ENCODE measurements at places on chromosomes 6 and 20. TPM values are rescaled to one million over a fixed set of nuclear protein-coding genes. Genes with fewer than 3 reads are reported as not detected.

DNA sequence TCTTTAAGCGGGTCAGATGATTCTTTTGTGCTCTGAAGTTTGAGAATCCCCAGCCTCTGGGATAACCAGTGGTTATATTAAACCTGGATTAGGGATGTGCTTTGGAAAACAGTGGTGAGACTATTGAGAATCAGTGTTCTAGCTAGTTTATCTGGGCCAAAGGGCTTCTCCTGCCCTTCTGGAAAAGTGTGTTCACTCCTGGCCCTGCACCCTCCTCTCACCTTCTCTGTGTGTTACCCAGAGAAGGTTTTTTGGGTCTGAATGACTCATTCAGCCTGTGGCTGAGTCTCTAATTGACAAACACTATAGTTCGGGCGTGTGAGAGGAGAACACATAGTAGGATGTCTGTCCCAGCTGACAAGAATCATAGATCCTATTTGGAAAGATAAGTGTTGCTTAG lies 66.7 kb downstream of the LRRC1 start:
- no peak for DNase-seq

DNA sequence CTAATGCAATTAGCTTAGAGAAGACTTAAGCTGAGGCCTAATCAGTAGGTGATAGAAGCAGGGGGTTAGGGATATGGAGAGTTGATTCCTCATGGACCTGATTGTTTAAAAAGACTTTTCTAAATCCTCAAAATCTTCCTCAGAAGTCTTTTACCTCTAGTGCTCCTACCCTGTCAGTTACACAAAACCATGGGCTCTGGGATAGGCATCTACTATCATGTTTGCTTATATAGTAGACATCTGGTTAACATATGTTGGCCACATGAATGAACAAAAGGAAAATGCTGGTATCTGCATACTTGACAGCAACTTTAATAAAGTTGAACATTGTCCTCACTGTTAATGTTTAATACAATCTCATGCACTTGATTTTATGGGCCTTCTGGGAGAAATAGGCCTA lies 61.5 kb upstream of the FKBP1C start:
- peak; percentile 5 for DNase-seq

DNA sequence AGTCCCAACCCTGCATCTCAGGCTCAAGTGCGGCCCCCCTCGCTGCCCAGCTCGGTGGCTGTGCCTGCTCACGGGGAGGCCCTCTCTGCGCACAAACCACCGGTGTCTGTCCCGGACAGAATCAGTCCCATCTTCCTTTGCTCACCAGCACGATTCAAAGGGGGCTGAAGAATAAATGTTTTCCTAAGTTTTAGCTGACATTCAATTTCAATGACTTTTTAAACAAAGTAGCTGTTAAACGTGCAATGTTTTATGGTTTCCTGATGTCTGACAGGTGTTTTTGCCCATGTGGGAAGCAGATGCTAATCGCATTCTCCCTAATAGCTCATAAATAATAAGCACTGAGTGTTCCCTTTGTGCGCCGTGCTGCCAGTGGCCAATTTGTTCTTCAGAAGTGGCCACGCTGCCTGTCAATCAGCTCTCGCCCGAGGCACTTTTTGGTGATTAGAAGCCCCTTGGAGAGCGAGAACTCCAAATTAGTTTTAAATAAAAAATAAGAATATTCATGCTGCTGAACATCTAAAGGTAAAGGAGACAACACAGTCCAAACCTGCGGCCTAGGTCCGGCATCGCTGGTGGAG lies 26.3 kb downstream of the BHLHE23 start:
- DNase-seq, result no peak

GRCh38 chr6:150004101-150004782 lies 21.1 kb downstream of the RAET1L start:
- DNase-seq, result no peak

The ANKRD66 gene
- polyA plus RNA-seq, result not detected

The CFAP206 gene
- not detected for polyA plus RNA-seq
